Stimulated activated naive CD8-positive, alpha-beta T cell treated with anti-CD3 and anti-CD28 coated beads, Interleukin-15, Interleukin-2, amounts not matched to agents 100 U/mL and 50 U/mL, for 24 hours (primary cell): ENCODE measurements at places on chromosomes 6 and 20.
A peak's percentile ranks its signal among the peaks of the same experiment; 100 is the strongest.

DNA sequence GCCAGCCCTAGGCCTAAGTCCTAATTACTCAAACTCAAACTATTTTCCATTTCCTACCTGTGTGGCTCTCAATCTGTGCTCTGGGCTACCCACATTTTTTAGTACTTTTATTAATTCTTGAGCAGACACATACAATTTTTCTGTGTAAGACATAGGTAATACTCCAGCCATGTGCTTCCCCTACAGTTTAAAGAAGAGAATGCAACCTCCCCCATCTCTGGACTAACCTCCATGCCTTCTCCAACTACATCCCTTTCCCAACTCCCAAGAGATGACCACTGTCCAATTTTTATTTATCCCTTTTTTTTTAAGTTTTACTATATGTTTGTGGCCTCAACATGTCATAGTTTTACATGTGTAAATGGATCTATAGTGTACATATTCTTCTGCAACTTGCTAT lies 5.8 kb downstream of the HMGN4 start:
- no peak for DNase-seq

DNA sequence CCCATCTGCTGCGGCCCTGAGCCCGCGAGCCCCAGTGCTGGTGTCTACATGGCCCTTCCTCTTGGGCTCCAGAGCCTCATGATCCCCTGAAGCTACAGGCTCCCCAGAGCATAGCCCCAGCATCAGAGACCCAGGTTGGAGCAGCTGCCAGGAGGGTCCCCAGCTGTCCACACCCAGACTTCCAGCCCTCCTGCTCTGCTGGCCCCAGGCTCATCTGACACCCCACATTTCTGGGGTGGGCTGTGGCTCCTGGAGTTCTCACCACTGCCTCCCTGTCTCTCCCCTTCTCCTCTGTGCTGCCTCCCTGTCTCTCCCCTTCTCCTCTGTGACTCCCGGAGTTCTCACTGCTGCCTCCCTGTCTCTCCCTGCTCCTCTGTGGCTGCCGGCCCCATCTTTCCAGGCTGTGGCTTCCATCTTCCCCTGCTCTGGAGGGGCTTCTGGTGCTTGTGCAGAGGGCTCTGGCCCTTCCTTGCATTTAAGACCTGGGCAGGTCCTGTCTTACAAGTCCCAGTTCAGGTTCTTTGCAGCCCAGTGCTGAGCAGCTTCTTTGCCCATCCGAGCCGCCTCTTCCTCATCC lies 108.1 kb downstream of the ERMARD start:
- no peak for DNase-seq

GRCh38 chr6:121726596-121726995 lies 291.1 kb downstream of the GJA1 start:
- no peak for DNase-seq

- DNase-seq: no peak
These were observed 350.5 kb downstream of the CDC5L start for GRCh38 chr6:44737829-44738528.

- DNase-seq: no peak
These were observed 228.3 kb upstream of the PRND start for GRCh38 chr20:4493386-4493785.

DNA sequence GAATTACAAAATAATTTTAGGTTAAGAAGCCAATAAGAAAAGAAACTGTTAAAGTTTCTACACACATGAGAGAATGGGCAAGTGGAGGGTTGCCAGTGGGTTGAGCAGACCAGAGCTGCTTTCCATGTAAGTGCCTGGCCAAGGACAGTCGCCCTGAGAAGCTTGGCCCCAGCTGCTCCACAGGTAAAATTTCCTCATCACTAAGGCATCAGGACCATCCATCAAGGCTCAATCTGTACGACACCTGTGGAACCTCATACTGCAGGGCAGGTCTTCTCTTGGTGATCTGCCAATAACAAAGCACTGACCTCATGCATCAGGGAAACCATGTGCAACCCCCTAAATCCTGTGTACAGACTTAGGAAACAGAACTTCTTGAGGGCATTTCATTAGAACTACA lies 115.4 kb downstream of the INSM1 start:
- DNase-seq: no peak

DNA sequence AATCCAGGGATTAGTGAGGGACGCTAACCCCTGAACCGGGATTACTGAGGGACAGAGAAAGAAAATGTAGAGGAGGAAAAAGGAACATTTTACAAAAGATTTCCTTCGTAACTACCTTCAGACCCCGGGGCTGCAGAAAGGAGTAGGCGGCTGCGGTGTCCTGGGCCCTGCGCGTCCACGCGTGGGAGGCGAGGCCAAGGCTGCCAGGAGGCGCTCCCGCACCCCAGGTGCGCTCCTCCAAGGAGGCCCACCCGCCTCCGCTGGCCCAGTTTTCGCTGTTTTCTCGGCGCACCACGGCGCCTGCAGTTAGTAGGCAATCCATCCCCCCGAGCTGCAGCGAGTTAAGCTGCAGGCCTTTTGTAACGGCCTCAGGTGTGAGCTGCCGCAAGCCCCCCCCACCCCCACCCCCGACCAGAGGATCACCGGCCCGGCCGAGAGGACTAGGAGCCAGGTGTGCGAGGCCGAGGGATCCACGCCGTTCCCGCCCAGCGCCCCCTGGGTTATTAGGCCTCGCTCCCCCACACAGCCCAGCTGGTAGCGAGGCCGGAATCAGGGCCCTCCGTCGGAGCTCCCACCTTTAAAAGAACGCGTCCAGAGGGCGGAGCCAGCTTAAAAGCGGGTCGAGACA lies 380.3 kb upstream of the ARID1B start:
- DNase-seq: no peak

- no peak for DNase-seq
These were observed 175.9 kb downstream of the CDC5L start for GRCh38 chr6:44563397-44563796.

GRCh38 chr6:84422380-84422968 lies 195.0 kb upstream of the CEP162 start:
- DNase-seq: peak; percentile 21
